Stimulated activated CD4-positive, alpha-beta T cell treated with anti-CD3 and anti-CD28 coated beads, Interleukin-12 subunit alpha, Interleukin-12 subunit beta, amount 100 ng/mL, for 24 hours (primary cell): ENCODE measurements at places on chromosomes 3 and 15.
A peak's percentile ranks its signal among the peaks of the same experiment; 100 is the strongest.

DNA sequence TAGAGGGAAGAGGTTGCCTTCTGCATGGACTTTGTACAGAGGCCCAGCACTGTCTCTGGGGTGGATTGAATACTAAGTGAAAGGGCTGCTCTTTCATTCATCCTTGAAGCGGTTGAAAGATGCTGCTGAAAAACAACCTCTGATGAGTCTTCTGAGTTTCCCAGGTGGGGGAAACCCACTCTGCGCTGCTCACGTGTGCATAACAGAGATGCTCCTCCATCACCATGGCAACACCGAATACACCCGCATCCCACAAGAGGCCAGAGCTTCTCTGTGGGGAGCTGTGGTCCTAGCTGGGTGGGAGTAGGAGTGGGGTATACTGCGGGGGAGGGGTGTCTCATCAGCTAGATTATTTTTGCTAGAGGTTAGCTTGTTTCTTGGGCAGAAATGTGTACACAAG lies 6.1 kb upstream of the SYN2 start:
- no peak for DNase-seq

GRCh38 chr15:36284911-36285310 lies 294.5 kb upstream of the CDIN1 start:
- no peak for DNase-seq

- no peak for DNase-seq
These were observed 197.7 kb downstream of the RBMS3 start for GRCh38 chr3:29478611-29479010.

GRCh38 chr15:88476635-88477060 lies 9.1 kb downstream of the MRPS11 start:
- no peak for DNase-seq

DNA sequence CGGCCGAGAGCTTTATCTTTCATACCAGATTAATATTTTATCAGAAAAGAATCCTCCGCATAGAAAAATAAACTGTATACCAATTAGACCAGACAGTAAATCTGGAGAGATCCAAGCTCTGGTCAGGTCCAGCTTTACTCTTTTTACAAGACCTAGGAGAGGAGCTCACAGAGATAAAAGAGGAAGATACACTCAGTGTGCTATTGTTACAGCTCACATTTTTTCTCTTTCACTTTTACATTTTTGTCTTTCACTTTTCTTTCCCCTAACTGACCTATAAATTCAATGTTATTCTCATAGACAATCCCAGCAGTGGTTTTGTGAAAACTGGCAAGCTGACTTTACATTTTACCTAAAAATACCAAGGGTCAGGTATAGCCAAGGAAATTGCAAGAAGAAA lies 55.8 kb downstream of the GUCA1C start:
- no peak for DNase-seq

- DNase-seq, result no peak
These were observed 5.3 kb upstream of the STRA6 start for GRCh38 chr15:74207652-74208440.

GRCh38 chr3:46020766-46021510 lies 6.3 kb downstream of the XCR1 start:
- DNase-seq, result no peak

- no peak for DNase-seq
These were observed 16.8 kb downstream of the PLA2G4F start for GRCh38 chr15:42139596-42139995.

DNA sequence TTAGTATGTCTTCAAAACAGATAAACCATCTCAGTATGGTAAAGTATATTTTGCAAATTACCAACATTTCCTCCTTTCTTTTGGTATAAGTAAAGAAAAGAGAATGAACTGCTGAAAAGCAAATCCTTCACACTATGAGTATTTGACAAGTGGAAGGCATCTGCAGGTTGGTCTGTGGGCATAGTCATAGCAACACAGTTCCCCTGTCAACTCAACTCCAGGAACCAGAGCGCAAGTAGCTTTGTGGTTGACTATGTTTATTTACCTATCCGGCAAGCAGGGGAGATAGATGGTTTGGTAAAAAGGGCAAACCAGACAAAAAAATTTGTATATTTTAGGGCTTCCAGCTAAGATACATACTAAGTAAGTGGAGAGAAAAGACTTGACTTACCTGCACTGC lies 88.3 kb upstream of the PPIB start:
- no peak for DNase-seq

DNA sequence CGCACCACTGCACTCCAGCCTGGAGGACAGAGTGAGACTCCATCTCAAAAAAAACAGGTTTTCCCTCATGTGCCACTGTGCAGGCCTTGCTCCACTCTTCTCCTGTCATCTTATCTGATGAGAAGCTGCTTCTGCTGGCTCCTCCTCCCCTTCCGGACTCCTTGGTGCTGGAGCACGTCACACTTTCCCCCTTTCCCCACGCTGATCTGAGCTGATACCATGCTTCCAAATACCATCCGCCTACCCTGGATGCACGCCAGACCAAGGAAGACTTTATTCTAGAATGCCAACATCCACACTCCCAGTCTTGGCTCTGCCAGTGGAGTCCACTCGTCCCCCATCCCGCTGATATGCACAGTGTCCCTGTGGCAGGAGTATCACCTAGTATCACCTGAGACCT lies 31.3 kb downstream of the HOMER2 start:
- DNase-seq, result no peak

GRCh38 chr3:88412346-88412745 lies 262.6 kb downstream of the C3orf38 start:
- no peak for DNase-seq

GRCh38 chr15:87660251-87661129 lies 596.0 kb downstream of the NTRK3 start:
- DNase-seq, result no peak

DNA sequence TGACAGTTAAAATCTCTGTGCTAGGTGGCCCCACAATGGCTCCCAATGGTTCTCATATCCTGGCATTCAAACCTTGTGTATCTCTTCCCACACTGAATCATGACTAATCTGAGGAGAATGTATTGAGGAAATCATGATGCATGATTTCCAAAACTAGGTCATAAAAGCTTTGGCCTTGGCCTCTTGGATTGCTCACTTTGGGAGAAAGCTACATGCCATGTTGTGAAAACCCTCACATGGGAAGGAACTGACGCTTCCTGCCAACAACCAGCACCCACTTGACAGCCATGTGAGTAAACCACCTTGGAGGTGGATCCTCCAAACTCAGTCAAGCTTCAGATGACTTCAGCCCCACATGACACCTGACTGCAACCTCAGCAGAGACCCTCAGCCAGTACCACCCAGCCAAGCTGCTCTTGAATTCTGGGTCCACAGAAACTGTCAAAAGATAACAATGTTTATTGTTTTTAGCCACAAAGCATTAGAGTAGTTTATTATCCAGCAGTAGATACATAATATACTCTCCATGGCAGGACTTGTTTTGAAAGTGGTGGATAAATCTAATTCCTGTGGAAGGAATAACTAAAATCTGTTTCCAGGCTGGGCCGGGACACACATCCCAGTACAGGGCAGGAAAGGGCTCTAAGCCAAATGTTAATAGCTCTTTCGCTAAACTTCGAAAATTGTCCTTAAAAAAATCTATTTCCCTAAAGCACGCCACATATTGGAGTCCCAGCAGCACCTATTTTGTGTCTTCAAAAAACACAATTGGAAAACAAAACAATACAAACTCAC lies 1.0 kb upstream of the ZNF620 start:
- DNase-seq, result no peak

- DNase-seq, result no peak
These were observed 32.8 kb upstream of the ST3GAL6 start for GRCh38 chr3:98730338-98730737.

DNA sequence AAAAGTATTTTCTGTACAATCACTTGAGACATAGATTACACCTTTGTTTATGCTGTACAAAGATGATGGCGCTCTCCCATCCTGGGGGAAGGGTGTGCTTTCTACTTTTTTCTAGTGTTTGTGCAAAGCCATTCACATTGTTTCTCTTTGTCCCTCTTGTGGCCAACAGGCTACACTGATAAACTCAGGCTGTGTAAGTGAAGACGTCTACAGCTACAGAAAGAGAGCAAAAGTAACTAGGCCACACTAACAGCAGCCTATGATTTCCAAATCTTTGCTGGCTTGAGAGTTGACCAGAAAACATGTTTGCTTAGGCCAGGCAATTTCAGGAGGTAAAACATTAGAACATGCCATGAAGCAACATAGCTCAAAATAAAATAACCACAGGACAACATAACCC lies 75.1 kb downstream of the FOXB1 start:
- no peak for DNase-seq

DNA sequence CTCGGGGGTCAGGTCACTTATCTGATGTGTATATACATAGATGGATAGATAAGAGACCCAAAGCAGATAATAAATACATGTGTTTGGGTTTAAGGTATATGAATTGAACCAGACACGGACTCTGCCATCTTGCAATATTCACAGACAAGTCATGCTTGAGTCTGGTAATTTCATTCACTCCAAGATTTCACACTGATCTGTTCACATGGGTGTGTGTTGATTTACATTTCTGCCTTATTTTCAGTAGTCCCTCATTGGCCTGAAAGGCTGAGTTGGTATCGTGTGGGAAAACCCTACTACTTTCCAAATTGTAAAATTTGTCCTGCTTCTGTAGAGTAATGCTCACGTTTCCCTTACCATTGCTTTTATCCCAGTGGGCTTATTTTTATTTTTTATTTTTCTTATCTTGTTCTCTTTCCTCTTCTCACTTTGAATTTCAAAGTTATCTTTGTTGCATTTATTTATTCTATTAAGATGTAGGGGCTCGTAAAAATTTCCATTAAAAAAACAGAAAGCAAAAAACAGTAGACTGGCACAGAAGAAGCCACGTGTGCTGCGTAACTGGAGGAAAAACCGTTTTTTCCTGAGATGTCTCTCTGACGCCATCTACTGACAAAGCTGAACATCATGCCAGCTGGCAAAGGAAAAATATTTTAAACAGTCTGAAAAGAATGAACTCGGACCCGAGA lies 10.8 kb upstream of the MFSD1 start:
- peak; percentile 8 for DNase-seq

DNA sequence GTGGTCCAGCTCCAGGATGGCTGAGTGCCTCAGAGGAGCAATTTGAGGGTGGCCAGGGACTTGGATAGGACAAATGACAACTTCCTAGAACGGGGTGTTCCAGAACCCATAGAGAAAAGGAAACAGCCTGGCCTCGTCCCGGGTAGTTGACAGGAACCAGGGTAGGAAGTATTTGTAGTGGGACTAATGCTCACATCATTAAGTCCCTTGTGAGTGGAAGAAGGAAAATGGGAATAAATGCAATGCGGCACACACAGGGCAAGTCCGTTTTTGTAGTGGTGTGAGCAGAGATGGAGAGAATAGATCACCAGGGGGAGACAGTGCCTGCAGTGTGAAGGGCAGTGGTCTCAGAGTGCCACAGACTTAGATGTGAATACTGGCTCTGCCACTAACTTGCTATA lies 19.6 kb downstream of the TIMP4 start:
- no peak for DNase-seq

DNA sequence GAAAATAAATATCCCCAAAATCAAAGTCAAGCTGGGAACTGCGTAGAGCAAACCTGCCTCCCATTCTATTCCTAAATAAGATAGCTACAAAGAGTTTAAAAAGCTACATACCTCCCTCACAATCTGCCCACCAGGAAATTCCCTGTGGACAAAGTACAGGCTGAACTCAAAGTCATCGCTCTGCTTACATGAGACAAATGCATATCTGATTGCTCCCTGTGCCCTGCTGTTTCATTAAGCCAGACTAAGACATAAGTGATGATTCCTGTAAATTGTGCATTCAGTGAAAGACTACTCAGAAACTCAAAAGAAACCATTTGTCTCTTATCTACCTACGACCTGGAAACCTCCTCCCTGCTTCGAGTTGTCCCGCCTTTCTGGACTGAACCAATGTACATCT lies 28.5 kb upstream of the EIF4A2 start:
- no peak for DNase-seq

GRCh38 chr15:73997986-73998385 lies 3.5 kb downstream of the PML start:
- DNase-seq, result no peak

GRCh38 chr15:89870006-89870405 lies 23.8 kb downstream of the AP3S2 start:
- no peak for DNase-seq

GRCh38 chr3:142088522-142088921 lies 60.8 kb downstream of the TFDP2 start:
- no peak for DNase-seq

GRCh38 chr15:32715276-32715675 lies 2.5 kb upstream of the GREM1 start:
- no peak for DNase-seq

DNA sequence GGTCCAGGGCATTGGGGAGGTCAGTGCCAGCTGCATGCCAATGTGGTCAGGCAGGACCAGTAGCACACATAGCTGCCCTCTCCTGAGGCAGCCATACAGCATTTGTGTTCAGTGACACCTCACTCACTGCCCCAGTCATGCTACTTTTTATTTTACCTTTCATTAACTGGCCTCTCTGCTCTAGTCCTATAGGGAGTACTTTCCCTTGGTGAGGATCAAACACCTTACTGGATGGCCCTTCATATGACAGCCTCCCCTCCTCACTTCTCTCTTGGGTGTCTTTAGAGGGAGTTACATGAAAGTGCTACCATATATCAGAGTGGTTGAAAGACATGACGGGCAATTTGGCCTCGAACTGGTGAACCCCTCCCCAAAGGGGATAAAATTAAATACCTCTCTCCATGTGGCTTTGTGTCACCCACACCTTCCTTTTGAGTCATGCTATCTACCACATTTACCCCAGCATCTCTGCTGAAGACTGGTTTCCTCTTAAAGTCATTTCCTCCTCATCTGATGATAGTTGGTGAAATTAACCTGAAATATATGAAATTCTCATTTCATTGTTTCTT lies 17.6 kb downstream of the RLBP1 start:
- DNase-seq, result no peak

GRCh38 chr15:51677452-51677851 lies 3.9 kb upstream of the SCG3 start:
- DNase-seq, result no peak

DNA sequence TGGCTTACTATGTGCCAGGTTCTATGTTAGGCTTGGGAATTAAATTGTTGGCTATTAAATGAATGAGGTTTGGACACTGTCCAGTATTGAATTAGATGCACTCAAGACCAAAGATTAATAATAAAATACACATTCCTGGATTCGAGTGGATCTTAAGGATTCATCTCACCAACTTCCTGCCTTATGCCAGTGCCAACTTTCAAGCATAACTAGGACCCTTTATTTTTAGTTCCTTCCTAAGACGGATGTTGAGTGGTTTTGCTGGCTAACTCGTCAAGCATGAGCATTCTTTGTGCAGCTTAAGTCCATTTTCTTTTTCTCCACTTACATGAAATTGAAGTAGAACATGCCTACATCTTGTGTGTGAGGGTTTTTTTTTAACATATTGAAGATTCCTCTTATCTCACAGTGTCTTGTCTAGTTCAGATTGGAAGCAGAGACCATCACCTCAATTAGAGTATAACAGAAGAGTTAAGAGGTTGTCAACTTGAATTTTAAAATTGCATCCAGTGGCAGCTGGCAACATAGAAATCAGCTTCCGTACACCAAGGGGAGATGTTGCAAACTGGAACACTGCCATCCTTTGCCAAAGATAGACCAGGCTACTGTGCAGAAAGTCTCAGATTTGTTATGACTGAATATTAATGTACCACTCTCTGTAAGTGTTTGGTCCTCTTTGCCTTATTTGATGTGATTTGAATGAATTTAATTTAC lies 106.3 kb upstream of the BFSP2 start:
- DNase-seq, result no peak
